A172 (cell line): ENCODE measurements at places on chromosomes 7 and 10. TPM values are rescaled to one million over a fixed set of nuclear protein-coding genes. Genes with fewer than 3 reads are reported as not detected.

DNA sequence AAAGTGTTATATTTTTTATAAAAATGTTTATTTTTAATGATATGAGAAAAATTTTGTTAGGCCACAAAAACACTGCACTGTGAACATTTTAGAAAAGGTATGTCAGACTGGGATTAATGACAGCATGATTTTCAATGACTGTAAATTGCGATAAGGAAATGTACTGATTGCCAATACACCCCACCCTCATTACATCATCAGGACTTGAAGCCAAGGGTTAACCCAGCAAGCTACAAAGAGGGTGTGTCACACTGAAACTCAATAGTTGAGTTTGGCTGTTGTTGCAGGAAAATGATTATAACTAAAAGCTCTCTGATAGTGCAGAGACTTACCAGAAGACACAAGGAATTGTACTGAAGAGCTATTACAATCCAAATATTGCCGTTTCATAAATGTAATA is 64.8 kb upstream of the CAPZA2 start:
- DNase-seq = no peak

- DNase-seq = no peak
These were observed 71.5 kb downstream of the SLC35B4 start for GRCh38 chr7:134245253-134245652.

GRCh38 chr7:117444646-117445045 is 17.4 kb upstream of the ASZ1 start:
- no peak for DNase-seq

Gene CCL26
- 1.7 and 6.7 TPM in 2 replicates for total RNA-seq

Gene GIMAP2
- total RNA-seq = 3.0 and 7.5 TPM in 2 replicates

DNA sequence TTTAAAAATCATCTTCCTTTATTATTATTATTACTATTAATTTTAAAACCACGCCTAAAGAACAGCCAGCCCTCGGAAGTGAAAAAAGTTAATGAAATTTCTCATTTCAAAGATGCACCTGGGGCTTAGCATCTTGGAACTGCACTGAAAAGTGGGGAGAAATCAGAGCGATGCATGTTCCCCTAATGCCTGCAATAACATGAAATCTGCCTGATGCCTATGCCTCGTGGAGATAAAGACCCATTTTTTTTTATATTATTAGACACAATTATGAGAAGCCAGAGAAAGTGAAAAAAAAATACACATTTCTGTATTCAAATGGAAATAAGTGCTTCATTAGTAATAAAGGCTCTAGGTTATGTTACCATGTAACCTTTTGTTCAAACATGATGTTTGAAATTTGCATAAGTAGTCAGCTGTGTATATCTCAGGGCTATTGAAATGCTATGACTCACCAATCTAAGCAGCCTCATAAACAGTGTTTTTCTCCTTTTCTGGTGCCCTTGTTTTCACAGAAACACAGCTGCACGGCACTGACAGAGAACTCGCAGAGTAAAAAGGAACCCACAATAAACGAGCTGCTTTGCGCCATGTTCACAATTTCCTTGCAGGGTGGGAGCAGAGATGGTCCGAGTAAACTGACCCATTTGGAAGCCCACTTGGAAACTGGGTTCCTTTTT is 175.8 kb upstream of the PRKCQ start:
- DNase-seq = peak; percentile 62

Gene HHEX
- not detected in 2 replicates for total RNA-seq

Gene NUDT1
- 94.5 and 112 TPM in 2 replicates for total RNA-seq

Gene PTN
- total RNA-seq = 11.9 and 12.5 TPM in 2 replicates

Gene MGAM2
- total RNA-seq = not detected in 2 replicates

DNA sequence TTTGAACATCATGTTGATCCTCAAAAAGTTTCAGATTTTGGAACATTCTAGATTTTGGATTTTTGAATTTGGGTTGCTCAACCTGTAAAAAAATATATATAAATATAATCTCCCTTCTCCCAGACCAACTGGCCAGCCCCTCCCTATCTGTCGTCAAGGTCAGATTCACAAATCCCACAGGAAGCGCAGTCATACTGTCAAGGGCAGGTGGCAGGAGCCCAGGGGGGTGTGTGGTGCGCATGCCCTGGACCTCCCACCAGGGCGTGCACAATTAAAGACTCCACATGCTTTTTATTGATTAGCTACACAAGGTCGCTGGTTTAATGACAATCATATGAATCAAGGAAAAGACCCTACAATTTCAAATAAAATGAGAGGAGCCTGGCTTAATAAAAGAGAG is 77.0 kb upstream of the EEPD1 start:
- no peak for DNase-seq

DNA sequence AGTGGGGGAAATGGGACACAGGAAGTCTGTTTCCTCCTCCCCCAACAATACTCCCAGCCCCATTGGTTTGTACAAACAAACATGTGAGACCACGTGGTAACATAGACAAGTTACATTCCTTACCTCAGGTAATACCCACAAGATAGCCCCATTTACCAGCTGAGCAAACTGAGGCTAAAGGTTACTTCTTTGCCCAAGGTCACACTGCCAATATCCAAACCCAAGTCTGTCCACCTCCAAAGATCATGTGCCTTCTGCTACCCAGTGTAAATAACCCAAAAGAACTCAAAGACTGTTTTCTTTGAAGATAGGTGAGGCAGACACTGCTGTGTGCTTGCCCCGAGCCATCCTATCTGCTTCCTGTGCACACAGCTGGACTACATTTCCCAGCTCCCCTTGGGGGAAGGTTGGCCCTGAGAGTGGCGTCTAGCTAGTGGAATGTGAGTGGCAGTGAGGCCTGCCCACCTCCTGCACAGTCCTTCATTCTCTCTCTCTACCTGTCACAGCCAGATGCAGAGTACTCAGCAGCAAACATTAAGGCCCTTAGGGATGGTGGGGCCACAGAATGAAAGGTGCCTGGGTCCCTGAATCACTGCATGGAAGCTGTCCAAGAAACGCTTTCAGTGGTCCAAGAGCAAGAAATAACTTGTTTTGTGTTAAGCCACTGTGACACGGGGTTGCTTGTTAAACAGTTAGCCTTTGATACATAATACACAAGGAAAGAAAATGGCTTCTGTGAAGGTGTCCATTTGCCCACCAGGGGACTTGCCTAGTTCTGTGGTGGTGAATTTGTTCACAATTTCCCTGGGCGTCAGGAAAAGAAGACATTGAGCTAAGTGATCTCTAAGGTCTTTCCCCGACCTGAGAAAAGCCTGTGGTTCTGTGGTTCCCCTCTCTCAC is 257.7 kb upstream of the NFE2L3 start:
- peak; percentile 28 for DNase-seq

DNA sequence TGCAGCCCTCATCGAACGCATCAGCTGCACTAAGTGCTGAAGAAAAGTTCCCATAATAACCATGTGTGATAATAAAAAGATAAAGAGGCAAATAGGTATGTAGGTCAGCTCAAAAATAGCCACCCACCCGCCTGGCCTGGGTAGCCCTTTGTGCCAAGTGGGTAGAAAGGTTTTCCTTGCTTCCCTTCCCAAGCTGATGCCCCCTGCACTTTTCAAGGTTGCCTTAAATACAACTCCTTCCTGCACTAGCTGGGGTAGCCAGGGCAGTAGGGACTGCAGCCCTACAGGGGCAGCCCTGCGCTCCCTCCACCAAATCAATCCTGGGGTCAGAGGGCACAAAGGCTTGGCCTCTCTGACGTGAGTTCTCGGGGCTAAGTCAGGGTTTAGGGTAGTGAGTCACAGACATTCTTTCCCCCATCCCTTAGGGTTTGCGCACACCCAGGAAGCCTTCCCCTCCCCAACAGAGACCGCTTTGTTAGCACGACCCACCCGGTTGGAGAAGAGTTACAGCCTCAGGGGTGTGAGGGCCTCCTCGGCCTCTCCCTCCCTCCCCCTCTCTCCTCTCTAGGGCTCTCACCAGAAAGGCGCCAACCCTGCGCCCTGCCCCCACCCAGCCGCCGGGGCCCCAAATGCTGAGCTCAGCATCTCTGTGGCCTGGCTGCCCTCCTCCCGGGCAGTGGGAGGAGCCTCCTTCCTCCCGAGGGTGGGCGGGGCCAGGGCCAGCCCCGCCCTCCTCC is 13.3 kb upstream of the DDIT4 start:
- no peak for DNase-seq

DNA sequence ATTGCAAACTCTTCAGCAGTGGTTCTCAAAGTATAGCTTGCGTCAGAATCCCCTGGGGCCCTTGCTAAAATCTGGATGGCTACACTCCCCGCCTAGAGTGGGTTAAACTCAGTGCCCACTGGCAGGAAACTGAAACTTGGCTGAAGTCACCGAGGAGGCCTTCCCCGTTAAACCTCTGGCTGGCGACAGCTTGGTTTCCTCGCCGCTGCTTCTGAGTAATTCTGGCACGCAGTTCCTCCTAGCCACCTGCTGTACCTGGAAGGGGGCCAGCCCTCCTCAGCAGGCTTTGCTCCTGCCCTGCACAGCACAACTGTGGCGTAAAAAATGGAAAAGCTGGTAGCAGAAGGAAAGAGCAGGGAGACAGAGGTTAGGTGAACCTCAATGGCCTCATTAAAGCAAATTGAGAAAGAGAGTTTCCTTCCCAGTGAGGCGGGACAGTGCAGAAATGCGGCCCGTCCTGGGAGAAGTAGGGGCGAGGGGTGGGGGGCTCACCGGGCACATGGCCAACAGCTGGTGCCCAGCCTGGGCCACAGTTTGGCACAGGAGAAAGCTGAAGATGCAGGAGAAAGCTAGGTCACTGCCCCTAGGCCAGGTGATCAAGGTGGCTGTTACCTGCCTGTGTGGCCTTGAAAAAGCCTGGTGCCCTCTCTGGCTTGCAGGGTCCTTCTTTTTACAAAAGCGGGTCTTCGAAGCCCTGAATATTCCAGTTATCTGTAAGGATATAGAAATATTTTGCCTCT is 46.6 kb downstream of the ALOX5 start:
- peak; percentile 88 for DNase-seq

Gene PRSS37
- not detected in 2 replicates for total RNA-seq

DNA sequence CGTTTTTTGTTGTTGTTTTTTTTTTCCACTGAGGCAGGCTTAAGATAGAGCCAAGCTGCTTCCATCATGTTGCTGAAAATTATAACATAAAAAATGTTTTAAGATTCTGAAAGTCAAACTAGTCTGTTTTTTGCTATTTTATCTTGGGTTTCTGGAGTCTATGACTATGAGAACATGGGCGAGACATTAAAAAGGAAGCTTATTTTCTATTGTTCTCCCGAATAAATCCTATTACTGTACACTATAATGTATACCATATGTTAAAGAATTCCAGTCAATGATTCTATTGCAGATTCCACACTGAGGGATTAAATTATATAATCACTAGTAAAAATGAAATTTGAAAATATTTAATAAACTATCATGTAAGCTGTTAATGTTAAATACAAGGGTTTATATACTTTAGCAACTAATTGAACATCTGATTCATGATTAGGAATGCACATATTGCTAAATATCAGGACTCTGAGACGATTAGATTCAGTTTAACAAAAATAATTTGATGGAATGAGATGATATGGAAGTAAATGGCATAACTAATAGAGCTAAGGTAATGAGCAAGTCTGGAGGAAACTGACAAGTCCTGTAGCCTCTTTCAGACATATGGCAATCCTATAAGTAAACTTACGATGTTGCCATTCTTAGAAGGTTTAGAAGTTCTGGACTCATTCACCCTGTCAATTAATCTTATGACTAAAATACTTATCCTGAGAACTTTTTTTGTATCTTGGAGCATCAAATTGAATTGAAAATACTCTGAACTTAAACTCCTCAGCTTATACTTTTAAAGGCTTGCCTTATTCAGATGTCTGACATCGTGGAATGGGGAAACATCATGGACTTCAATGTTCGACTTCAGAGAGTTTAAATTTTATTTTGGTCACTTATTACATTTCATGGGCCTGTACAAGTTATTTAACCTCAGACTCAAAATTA is 294.8 kb upstream of the DGKB start:
- no peak for DNase-seq

Gene PTF1A
- not detected in 2 replicates for total RNA-seq

DNA sequence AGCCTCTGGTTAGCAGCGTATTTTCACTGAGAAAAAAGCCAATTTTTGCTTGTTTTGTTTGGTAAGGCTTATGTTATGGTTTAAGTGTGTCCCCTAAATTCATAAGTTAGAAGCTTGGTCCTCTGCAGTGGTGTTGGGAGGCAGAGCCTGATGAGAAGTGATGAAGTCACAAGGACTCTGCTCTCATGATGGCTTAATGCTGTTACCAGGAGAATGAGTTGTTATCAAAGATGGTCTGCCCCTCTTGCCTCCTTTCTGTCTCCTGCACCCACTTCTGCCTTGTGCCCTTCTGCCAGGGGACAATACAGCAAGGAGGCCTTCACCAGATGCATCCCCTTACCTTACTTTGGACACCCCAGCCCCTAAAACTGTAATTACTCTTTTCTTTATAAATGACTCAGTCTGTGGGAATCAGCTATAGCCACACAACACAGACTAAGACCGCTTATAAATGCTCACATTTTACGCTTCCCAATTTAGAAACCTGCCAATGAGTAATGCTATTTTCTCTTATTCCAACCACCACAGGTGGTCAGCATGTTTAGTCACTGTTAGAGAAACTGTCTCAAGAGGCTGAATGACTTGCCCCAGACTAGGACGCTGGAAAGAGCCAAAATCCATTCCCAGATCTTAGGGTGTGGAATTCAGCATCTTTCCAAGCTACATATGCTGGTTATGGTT is 6.1 kb upstream of the PKD1L1 start:
- peak; percentile 92 for DNase-seq

Gene SFTPA1
- total RNA-seq = 1.1 TPM in 1 of 2 replicates, not detected in the other

Gene EBLN1
- not detected in 2 replicates for total RNA-seq

GRCh38 chr7:74288034-74288881 is 949 bp upstream of the CLIP2 start:
- no peak for DNase-seq

Gene GPR26
- total RNA-seq = not detected in 2 replicates

Gene KNDC1
- total RNA-seq = 2.2 and 3.2 TPM in 2 replicates

DNA sequence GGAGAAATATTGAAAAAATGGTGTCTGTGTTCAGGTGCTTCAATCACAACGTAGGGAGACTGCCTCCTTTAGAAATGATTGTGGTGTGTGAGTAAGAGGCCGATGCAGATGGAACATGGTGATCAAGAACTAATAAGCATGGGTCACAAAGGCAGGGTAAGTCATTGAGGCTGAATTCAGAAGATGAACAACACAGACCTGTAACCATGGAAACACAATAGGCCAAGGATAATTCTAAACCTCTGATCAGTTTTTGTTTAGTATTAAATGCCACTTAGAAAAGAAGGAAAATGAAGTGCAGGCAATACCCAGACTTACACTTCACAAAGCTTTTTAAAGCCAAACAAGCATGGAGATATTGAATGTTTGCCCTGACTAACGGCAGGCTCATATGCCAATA is 32.8 kb upstream of the TAS2R16 start:
- no peak for DNase-seq

Gene DDX56
- 174 and 175 TPM in 2 replicates for total RNA-seq
